ENCODE measurements at places on chromosomes 12 and 14. TPM values are rescaled to one million over a fixed set of nuclear protein-coding genes. Genes with fewer than 3 reads are reported as not detected.

The BHLHE41 gene
- 1.5 TPM for total RNA-seq

- no peak for DNase-seq
These were observed 49.5 kb downstream of the PRMT8 start for GRCh38 chr12:3540387-3540990.

DNA sequence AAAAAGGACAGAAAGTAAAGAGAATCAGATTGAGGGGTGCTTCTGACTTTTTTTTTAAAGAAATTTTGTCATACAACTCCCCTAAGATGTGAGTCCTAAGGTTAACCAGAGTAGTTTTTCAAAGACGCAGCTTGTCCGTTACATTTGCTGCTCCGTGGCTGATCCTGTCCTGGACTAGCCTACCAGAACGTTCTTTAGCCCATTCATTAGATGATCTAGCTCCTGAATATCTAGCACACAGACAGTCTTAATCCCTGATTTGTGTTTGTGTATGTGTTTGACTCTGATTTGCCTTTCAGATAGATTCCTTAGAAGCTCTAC, 60.3 kb downstream of the SAMD4A start:
- no peak for DNase-seq

GRCh38 chr12:69331519-69331908, 16.7 kb upstream of the LYZ start:
- no peak for DNase-seq

- DNase-seq, result peak; percentile 68
These were observed 87.1 kb downstream of the SINHCAF start for GRCh38 chr12:31238764-31239387.

DNA sequence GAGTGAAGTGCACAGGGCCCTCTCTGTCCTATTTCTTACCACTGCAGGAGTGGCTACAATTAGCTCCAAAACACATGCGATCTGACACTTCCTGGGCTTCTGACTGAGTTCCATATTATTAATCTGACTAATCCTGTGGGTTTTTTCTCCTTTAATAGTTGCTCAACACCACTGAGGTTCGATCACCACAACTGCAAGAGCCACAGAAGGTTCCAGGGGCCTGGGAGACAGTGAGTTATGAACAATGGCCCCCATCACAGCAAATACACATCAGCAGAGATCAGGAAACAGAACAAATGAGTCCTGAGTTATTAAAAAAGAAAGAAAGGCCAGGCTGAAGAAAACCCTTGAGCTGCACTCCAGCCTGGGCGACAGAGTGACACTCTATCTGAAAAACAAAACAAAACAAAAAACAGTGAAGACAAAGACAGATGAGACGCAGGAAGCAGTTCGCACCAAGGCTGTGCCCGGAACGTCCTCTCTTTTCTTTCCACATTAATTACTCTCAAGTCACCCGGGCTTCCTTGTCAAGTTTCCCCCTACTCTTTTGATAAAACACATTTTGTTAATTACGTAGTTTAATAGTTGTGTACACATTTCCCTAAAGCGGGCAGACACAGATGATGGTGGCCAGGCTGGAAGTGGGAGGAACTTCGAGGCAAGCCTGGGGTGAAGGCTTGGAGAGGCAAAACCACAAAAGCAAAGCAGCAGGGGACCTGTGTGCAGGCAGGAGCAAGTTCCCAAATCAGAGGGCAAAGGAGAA, 42.7 kb downstream of the CDC42BPB start:
- peak; percentile 42 for DNase-seq

The ESPL1 gene
- total RNA-seq, result 16.8 TPM

- no peak for DNase-seq
These were observed 680.2 kb downstream of the VRK1 start for GRCh38 chr14:97477353-97477752.

- no peak for DNase-seq
These were observed 5.6 kb downstream of the DAZAP2 start for GRCh38 chr12:51244269-51244668.

DNA sequence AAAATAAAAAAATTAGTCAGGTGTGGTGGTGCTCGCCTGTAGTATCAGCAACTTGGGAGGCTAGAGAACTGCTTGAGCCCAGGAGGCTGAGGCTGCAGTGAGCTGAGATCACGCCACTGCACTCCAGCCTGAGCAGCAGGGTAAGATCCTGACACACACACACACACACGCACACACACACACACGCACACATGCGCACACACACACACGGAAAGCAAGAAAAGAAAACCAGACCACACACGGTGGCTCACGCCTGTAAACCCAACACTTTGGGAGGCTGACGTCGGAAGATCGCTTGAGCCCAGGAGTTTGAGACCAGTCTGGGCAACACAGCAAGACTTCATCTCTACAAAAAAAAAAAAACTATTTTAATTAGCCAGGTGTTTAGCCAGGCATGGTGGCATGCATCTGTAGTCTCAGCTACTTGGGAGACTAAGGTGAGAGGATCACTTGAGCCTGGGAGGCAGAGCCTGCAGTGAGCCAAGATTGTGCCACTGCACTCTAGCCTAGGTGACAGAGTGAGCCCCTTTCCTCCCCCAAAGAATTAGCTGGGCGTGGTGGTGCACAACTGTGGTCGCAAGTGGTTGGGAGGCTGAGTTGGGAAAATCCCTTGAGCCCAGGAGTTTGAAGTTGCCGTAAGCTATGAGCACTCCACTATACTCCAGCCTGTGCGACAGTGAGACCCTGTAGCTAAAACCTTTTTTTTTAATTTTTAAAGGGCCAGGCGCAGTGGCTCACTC, 44.5 kb downstream of the HECTD1 start:
- DNase-seq, result no peak

The ANKS1B gene
- total RNA-seq, result not detected

The PLCZ1 gene
- not detected for total RNA-seq

The HOXC12 gene
- total RNA-seq, result not detected

GRCh38 chr12:119683413-119683812, 15.5 kb downstream of the PRKAB1 start:
- DNase-seq, result peak; percentile 26

The TAS2R43 gene
- not detected for total RNA-seq

The PLA2G1B gene
- total RNA-seq, result not detected

The SLC38A4 gene
- total RNA-seq, result not detected

DNA sequence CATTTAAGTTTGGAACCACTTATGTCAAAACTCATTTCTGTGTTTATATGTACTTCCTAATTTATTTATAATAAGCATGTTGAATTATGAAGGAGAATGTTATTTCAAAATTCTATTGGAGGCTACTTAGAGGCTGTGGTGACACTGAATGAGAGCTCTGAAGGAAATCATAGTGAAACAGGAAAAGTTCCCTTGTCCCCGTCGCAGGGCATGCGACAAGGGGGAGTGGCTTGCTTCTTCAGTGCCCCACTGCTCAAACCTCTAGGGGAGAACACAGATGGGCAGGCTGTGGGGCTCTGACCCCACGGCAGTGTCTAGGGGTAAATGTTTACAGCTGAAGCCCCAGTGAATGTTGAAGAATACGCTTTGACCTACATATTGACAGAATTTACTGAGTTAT, 261.9 kb downstream of the RAD51B start:
- no peak for DNase-seq

The MSRB3 gene
- 9.9 TPM for total RNA-seq

- no peak for DNase-seq
These were observed 77.7 kb downstream of the DNAH10 start for GRCh38 chr12:123839826-123840225.

GRCh38 chr14:94320243-94320642, 2.9 kb downstream of the SERPINA6 start:
- DNase-seq, result peak; percentile 17

The FANCM gene
- 9.5 TPM for total RNA-seq

GRCh38 chr12:120064054-120064940, 52.3 kb downstream of the RAB35 start:
- no peak for DNase-seq

DNA sequence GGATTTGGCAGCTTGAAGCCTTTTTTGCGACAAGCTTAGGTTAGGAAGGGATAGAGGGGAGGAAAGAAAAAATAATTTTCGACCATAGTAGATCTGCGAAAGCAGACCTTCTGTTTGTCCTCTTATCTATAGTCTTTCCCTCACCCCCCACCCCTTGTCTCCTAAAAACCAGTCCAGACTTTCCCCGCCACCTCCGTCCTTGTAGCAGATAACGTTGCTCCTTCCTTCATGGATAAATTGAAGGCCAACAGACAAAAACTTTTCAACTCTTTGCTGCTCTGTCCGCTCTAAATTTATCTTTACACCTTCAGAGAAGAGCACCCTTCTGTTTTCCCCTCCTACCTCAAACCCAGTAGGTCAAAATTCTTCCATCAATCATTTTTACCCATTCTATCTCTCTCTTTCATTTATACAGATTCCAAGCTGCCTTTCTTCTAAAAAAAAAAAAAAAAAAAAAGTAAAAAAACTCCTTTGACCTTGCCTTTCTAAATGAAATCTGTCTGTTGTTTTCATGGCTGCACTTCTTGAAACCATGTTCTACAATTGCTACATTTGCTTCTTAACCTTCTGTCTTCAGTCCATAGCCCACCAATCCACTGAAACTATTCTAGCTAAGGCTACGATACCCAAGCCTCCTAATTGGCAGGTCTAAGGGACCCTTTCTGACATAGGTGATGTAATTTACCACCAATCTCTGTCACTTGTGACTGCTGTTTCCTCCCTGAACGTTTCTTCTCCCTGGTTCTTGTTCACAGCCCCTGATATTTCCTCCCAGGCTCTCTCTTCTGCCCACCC, 11.1 kb upstream of the NEMF start:
- no peak for DNase-seq

The KRT6C gene
- not detected for total RNA-seq

DNA sequence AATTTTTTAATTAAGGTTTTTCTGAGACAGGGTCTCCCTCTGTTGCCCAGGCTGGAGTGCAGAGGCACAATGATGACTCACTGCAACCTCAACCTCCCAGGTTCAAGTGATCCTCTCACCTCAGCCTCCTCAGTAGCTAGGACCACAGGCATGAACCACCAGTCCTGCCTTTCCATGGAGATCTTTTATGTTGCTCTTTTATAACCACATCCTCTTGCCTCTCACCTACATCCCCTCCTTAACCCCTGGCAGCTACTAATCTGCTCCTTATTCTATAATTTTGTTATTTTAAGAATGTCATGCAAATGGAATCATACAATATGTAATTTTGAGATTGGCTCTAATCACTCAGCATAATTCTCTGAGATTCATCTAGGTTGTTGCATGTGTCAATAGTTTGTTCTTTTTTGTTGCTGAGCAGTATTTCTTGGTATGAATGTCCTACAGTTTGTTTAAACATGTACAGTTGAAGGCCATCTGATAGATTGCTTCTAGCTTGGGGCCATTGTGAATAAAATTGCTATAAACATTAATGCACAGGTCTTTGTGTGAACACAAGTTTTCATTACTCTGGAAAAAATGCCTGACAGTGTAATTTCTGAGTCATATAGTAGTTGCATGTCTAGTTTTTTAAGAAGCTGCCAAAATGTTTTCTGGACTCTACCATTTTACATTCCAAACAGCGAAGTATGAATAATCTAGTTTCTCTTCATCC, 249.2 kb upstream of the AMIGO2 start:
- no peak for DNase-seq

The JKAMP gene
- 77.1 TPM for total RNA-seq

The KRT77 gene
- total RNA-seq, result not detected

DNA sequence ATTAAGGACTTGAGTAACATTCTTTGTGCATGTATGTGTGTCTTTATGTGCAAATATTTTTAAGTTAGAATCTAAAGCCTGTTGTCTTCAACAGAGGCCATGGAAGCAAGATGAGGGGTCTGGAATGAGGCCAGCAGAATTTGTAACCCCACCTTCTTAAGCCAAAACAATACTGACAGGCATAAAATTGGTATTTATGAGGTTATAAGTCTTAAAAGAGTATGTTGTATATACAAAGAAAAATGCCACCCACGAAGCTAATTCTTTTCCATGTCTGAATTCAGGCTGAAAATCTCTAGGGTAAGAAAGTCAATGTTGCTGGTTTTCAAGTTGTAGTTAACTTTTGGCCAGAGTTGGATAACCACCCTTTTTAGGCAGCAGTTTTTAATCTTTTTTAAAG, 86.2 kb upstream of the TMTC1 start:
- no peak for DNase-seq

The CLEC4D gene
- not detected for total RNA-seq

DNA sequence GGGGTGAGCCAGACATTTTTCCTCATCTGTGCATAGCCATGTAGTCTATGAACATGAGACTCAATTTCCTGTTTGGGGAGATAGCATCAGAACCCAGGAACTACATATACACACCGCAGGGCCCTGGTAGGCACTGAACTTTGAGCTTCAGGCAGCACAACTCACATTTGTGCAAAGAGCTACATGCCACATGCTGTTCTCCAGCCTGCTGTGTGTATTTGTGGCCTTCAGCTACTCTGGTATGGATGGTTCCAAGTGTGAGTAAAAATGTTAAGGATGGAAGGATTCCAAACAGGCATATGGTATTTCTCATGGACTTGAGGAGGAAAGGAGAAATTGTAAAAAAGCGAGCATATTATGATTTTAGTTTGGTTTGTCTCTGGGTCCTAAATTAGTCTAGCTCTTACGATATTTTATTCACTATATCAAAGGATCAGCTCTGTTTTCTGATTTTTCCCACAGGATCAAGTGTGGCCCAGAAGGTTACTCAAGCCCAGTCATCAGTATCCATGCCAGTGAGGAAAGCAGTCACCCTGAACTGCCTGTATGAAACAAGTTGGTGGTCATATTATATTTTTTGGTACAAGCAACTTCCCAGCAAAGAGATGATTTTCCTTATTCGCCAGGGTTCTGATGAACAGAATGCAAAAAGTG, 422.4 kb upstream of the OR4E1 start:
- DNase-seq, result no peak

The TTC5 gene
- 15.6 TPM for total RNA-seq

DNA sequence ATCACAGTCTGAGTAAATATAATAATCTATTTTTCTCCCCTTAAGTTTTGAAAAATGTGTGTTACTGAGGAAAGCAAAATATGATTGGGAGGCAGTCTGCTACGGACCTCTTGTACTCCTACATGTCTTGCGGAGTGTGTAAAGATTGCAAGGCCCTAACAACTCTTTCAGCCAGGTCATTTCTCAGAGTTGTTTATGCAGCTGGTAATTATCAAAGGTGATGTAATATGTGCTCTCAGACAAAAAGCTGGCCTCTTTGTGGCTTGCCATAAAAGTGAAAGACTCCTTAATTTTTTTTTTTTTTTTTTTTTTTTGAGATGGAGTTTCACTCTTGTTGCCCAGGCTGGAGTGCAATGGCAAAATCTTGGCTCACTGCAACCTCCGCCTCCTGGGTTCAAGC, 40.5 kb upstream of the MON2 start:
- no peak for DNase-seq
